ENCODE measurements at places on chromosomes 16 and 17.

DNA sequence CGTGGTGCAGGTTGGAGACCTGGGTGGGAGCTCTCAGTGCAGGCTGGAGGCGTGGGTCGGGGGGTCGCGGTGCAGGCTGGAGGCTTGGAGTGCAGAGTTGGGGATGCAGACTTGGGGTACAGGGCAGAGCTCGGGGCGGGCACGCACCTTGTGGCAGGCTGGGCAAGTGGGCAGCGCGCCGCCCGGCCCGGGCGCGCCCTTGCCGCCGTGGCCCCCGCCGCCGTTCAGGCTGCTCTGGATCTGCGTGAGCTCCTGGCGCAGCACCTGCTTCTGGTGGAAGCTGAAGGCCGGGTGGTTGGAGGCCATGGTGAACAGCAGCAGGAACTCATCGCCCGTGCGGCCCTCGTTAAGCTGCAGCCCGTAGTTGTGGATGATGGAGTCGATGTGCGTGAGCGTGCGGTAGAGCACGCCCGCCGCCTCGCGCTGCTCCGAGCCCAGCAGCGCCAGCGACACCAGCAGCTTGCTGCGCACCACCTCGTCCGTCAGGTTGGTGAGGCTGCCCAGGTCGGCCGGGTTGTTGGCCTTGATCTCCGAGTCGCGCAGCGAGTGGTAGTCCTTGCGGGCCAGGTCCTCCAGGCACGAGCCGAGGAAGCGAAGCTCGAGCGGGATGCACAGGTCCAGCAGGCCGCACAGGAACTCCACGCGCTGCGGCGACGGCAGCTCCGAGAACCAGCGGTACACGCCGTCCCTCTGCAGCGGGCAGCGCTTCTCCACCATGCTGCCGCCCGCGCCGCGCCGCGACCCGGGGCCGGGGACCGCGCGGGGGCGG is 1.1 kb downstream of the ZCCHC14 start:
- DNase-seq: peak; percentile 19

DNA sequence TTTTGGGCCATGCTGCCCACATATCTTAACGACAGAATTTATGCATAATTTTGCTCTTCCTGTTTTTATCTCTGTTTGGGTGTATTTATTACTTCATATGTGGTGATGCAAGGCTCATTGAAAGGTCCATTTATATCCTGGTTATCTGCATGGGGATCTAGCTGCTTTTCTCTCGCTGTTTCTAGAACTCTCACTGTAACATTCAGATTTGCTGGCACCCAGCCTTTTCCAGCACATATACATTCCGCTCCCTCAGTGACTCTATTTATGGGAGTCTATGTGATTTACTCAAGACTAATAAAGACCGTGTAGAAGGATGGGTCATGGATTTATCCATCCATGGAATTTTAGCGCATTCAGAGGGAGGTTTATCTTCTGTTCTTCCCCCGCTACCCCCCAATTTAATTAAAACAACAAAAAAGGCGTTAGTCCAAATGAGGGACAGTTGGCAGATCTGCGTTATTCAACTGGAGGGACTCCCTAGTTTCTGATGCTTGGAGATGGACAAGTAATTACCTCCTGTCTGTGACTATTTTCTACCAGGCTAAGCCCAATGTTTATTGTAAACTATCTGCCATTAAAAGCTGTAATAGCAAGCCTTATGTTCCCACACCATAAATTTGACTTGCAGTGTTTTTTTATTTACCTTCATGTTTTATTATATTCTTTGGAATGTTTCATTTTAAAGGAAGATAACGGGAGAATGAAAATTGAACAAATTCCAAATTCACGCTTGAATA is 19.8 kb upstream of the MARCHF10 start:
- peak; percentile 89 for DNase-seq

DNA sequence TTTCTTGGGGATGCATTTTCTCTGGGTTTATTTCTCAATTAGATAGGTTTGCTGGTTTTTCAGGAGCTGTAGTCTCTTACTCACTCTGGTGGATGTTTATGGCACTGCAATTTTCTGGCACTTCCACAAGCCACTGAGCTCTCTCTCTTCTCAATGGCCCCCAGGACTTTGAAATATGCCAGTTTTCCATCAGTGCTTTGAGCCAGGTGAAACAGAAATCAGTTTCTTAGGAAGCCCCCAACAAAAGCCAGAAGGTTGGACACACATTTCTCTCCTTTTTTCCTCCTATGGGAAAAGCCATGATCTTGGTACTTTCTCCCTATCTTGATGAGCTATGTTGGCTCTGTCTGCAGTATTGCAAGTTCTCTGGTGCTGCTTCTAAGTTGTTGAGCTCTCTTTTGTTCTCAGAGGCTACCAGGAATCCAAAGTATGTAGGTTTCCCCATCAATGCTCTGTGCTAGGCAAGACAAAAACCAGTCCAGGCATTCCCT is 90.7 kb upstream of the SMIM36 start:
- DNase-seq: peak; percentile 62

DNA sequence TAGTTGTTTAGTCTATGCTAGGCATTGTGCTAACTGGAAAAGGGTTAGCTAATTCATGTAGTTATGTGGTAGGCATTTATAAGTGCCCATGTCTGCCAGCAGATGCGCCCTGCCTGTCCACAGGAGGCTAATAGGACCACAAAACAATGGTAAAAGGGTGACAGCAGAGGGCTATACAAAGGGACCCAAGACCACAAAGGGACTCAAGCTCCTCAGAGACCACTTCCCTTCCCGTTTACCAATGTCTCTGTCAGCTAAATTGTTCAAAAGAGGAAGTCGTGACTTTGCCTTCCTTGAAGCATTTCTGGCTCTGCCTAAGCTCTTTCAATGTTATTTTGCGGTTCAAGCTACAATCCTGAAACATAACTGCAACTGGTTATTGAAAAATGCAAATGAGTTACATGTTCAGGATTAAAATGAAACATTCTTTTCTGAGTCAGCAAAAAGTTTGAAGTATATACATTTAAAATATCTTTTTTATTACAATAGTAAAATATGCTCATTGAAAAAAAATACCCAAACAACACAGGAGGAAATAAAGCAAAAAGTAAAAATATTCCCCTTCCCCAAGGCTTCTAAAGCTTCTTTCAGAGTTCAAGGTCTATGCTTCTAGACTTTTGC is 149.2 kb downstream of the MAF start:
- DNase-seq: peak; percentile 82

GRCh38 chr17:42706732-42707131 is 24.4 kb downstream of the CNTNAP1 start:
- DNase-seq: no peak

All from inflammatory macrophage treated with lipopolysaccharide for 4 hours (primary cell).